Osteocyte (in vitro differentiated cells): ENCODE measurements at places on chromosomes 2 and 18. TPM values are rescaled to one million over a fixed set of nuclear protein-coding genes. Genes with fewer than 3 reads are reported as not detected.

Gene FSIP2
- total RNA-seq, result 3.4 and 3.5 TPM in 2 replicates

Gene NCKAP5
- total RNA-seq, result 0.46 and 0.50 TPM in 2 replicates

Gene TPO
- total RNA-seq, result not detected in 2 replicates

Gene NDUFAF7
- total RNA-seq, result 17.8 and 17.9 TPM in 2 replicates

Gene CD226
- 0.46 and 0.81 TPM in 2 replicates for total RNA-seq

Gene SULT1C3
- not detected in 2 replicates for total RNA-seq

Gene PSME4
- 36.2 and 43.9 TPM in 2 replicates for total RNA-seq

Gene SERPINB2
- total RNA-seq, result not detected in 2 replicates

Gene GPAT2
- not detected in 2 replicates for total RNA-seq

Gene ADAM23
- total RNA-seq, result 10.4 and 11.4 TPM in 2 replicates

Gene GPBAR1
- not detected in 2 replicates for total RNA-seq

Gene ABCG5
- total RNA-seq, result not detected in 2 replicates

Gene RGPD4
- 0.05 and 0.18 TPM in 2 replicates for total RNA-seq

Gene NTSR2
- total RNA-seq, result not detected in 2 replicates

Gene SPP2
- total RNA-seq, result not detected in 2 replicates

Gene DGKD
- total RNA-seq, result 65.4 and 70.5 TPM in 2 replicates

Gene RND3
- 146 and 160 TPM in 2 replicates for total RNA-seq

Gene MTCL1
- 56.9 and 58.4 TPM in 2 replicates for total RNA-seq

Gene SKOR2
- total RNA-seq, result not detected in 2 replicates

Gene CACNB4
- 3.4 and 3.6 TPM in 2 replicates for total RNA-seq

Gene KCNIP3
- 0.57 and 1.4 TPM in 2 replicates for total RNA-seq

Gene CRIM1
- total RNA-seq, result 167 and 194 TPM in 2 replicates

Gene PIEZO2
- total RNA-seq, result 134 and 139 TPM in 2 replicates

Gene RASGRP3
- total RNA-seq, result 2.1 and 3.3 TPM in 2 replicates

Gene BCL2L11
- total RNA-seq, result 38.9 and 40.4 TPM in 2 replicates

Gene TRIM54
- total RNA-seq, result not detected in 2 replicates

Gene CNRIP1
- total RNA-seq, result 33.9 and 35.9 TPM in 2 replicates

Gene SERPINB11
- not detected in 2 replicates for total RNA-seq

Gene TUBB8B
- total RNA-seq, result not detected in 2 replicates

Gene ARHGAP25
- total RNA-seq, result 0.42 and 0.43 TPM in 2 replicates

Gene SOCS6
- 19.4 and 19.9 TPM in 2 replicates for total RNA-seq

Gene DYNAP
- total RNA-seq, result not detected in 2 replicates

Gene DSG4
- not detected in 2 replicates for total RNA-seq

Gene STAT4
- 0.47 and 1.3 TPM in 2 replicates for total RNA-seq

Gene IL36B
- not detected in 2 replicates for total RNA-seq

Gene EPAS1
- total RNA-seq, result 11.0 and 14.1 TPM in 2 replicates

Gene MGAT4A
- 0.38 TPM in 1 of 2 replicates, not detected in the other for total RNA-seq

Gene EMILIN1
- 206 and 212 TPM in 2 replicates for total RNA-seq

Gene VIL1
- 0.57 TPM in 1 of 2 replicates, not detected in the other for total RNA-seq

Gene HTR2B
- 3.1 and 3.9 TPM in 2 replicates for total RNA-seq

Gene CYTIP
- 0.64 and 0.76 TPM in 2 replicates for total RNA-seq
